Activated T-cell treated with anti-CD3 and anti-CD28 coated beads, Interleukin-2, amount 50 U/mL, for 72 hours (primary cell): ENCODE measurements at places on chromosomes 4 and X.

GRCh38 chr4:177384856-177385397, 57.3 kb downstream of the AGA start:
- no peak for DNase-seq

DNA sequence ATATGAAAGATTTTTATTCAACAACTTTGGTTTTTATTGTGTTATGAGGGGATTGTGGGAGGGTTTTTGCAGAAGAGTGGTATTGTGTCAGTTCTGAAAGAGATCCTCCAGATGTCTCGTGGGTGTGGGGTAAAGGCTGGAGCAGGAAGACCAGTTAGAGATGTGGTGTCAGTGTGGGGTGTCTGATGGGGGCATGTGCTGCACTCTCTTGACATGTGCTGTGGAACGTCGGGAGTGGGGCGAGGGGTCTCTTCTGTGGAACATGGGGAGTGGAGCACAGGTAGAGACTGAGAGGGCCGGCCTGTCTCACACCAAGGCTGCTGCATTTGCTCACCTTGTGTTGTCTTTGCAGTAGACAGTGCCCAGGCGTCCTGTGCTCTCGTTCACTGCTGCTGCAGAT, 37.6 kb downstream of the FAM193A start:
- DNase-seq = no peak

DNA sequence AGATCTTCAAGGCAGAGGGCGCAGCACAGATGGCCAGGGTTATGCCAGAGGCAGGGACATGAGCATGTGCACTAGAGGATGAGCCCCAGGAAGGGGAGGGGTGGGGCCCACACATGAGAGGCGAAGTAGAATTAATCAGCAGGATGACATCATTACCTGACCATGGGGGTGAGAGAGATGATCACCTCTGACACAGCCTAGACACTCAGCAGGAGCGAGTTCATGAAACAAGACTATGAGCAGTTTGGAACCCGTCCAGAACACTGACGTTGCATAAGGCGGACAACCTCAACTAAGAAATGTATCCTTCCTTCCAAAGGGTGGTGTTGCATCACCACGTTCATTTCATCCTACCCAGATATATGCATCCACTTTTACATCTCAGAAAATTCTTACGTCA, 446.7 kb upstream of the TENM3 start:
- DNase-seq = no peak

GRCh38 chrX:47683829-47684205, 24.8 kb upstream of the UXT start:
- no peak for DNase-seq

DNA sequence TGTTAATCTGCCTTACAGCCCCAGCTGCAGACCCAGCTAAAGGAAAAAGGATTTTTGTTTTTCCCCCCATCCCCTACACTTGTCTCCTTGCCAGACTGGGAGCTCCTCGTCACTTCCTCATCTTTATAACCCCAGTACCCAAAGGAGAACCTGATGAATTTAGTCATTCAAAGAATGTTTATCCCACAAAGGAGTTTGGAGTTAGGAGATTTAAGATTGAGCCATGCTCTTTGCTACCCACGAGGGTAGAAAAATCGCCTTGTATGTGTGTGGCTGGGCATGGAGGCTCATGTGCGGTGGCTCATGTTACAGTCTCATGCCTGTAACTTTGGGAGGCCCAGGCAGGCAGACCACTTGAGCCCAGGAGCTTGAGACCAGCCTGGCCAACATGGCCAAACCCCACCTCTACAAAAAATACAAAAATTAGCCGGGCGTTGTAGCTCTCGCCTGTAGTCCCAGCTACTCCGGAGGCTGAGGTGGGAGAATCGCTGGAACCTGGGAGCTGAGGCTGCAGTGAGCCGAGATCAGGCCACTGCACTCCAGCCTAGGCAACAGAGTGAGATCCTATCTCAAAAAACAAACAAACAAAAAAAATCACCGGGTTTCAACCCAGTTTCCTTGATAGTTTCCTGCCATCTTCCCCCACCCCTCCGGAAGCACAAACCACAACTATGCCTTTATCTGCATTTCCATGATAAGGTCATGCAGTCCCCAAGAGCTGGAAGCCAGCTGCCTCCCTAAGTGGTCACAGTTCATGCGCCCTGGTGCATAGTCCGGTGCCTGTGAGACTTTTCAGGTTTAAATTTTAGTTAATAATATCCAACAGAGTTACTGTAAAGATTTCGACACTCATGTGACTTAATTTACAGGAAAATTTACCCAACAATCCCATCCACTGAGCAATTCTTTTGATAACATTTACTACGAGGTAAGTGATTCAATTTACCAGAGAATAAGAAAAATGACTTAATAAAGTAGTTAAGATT, 1.5 kb downstream of the CFAP97 start:
- no peak for DNase-seq

DNA sequence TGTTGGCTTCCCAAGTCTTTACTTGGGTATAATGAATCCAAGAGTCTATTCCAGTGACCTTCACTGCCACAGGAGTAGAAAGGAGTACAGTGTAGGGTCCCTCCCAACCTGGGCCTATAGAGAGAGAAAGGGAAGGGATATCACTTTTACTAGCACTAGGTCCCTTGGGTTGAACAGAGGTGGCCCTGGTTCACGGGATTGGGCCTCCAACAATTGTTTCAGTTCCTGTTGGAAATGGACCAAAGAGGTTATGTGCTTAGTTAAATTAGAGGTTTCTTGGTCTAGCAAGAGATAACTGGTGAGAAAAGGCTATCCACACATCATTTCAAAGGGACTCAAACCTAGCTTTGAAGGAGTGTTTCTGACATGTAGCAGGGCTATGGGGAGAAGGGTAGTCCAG, 57.1 kb upstream of the MED14 start:
- no peak for DNase-seq

DNA sequence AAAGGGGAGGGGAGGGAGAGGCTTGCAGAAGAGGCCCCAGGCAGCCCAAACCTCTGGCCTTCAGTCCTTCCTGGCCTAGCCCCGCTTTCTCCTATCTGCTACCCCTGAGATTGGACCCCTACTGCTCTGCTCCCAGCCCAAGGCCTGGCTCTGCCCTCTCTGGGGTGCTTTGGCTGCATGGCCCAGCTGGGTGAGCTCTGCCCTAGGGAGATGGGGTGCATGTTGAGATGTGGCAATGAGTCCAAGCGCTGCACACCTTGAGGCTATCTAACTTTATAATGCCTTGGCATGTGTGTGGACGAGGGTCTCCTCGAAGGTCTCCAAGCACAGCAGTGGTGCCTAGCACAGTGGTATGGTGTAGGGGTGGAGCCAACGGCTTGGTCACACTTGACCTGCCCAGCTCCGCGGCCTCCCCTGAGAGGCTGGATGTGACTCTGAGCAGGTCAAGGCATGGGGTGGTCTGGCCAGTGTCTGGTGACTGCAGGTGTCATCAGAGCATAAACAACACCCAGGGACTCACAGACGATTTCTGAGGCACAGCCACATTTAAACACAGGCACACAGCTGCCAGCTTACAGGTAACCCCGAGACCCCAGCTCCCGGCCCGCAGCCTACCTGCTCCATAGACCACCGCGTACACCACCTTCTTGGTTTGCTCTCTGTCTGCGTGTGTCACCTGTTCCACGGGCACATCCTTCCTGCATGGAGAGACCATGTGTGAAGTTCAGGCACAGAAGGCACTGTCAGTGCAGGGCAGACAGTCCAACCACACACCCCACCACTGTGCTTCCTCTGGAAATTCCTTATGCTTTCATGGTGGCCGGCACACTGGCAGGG, 36.3 kb downstream of the NAT8L start:
- no peak for DNase-seq

DNA sequence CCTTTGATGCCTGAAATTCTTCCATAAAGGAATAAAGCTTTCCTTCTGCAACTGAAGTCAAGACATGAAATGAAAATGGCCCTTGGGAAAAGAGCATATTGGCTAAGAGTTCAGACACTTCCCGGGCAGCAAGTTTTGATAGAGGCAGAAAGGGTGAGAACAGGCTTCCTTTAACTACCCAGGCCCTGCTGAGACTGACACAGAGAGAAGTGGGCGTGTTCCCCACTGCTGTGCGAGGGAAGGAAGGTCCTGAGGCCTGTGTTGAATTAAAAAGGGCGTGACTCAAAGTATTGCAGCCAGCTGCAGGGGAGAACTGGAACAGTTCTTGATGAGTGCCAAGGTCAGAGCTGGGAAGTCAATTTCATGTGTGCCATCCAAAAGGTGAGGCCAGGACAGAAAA, 33.9 kb upstream of the ADGRG2 start:
- DNase-seq = no peak

- DNase-seq = peak; percentile 18
These were observed 9.6 kb upstream of the MTMR1 start for GRCh38 chrX:150683536-150684146.

DNA sequence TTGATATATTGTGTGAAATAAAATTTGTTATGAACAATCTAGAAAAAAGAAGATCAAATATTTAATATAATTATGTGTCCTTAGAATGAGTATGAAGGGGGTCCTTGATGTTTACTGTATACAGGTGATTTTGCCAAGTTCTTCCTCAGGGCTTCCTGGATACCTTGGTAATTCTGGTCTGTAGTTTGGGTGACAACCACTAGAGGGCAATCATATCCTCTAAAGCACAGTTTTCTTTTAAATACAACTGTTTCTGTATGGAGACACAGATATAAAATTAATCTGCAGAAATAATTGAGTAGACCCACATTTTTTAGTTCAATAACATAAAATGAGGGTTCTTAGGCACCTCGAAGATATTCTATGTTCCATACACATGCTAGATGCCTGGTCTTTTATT, 157.7 kb downstream of the SPANXN1 start:
- peak; percentile 4 for DNase-seq
